DMS79 treated with DMSO at 0.1 percent for 48 hours (cell line): ENCODE measurements at places on chromosomes 11 and 22.

DNA sequence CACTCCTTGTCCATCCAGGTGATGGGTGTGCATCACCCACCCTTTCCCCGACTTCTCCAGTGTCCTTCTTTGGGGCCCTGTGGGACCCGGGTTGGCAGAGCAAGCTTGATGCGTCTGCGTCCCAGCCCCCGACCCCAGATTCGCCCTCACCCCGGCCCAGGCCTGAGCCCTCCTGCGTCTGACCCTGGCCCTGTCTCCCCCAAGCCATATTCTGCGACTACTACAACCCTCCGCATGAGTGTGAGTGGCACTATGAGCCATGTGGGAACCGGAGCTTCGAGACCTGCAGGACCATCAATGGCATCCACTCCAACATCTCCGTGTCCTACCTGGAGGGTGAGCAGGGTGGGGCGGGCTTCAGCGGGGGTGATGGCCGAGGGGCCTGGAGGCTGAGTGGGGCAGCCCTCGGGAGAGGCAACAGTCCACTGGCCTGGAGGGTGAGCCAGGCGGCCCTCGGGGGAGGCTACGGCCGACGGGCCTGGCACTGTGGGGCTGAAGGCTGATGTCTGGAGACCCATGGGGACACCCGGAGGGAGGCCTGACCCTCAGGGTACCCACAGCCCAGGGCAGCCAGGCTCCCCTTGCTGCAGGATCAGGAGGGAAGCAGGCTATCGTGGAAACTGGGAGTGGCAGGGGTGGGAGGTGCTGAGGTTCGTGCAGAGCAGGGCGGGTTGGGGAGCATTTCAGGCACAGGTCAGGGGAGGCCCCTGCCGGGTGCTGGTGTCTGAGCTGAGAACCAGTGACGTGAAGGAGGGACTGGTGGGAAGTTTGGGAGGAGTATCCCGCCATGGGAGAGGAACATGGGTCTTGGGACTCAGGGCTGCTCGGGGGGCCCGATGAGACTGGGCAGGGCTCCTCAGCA, 15.3 kb downstream of the MUC2 start:
- no peak for DNase-seq

DNA sequence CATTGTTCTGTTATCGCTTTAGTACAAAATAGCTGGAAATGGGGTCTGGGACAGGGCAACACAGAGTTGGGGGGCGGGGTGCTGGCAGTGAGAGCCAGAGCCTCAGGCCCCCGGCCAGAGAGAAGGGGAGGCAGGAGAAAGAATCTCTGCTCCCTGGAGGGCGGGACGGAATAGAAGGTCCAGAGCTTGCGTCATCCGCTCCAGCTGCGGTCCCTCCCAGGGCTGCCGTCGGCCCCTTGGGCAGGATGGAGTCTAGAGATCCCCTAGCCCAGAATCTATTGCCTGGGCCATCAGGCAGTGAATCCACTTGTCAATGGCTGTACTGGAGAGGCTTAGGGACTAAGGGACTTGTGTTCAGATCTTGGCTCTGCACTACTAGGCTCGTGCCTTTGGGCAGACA, 5.0 kb downstream of the TP53I11 start:
- no peak for DNase-seq

GRCh38 chr11:11070976-11071375, 213.1 kb upstream of the ZBED5 start:
- no peak for DNase-seq

GRCh38 chr11:118610773-118611432, 3.5 kb downstream of the PHLDB1 start:
- no peak for DNase-seq

DNA sequence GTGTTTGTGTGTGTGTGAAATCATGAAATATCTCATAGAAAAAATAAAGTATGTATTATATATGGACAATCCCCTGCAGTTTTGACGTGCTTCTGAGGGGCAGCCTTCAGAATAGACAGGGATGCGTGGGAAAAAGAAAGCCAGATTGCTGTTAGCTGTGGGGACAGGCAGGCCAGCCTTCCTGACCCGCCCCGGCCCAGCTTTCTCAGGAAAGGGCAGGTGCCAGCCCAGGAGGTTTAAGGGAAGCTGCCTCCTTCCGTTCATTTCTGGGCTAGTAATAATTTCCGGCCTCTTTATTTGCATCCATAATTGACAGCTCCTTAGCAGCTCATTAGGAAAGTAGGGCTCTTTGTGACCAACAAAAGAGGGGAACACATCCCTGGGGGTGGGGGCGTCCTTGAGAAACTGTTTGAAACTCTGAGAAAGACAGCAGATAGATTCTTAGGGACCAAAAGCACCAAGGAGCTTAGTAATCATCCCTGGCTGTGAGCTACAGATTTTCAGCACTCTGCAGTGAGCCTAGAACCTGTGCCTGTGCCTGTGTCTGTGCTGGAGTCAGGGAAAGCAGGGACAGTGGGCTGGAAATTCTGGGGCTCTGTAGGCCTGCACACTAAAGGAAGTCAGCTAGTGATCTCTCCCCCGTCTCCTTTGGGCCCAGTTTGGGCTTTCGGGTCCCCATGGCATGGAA, 632.9 kb upstream of the CADM1 start:
- no peak for DNase-seq
